ENCODE measurements at places on chromosomes 7 and 10.
A peak's percentile ranks its signal among the peaks of the same experiment; 100 is the strongest.

GRCh38 chr10:90884431-90884830, 12.7 kb downstream of the RPP30 start:
- no peak for DNase-seq

GRCh38 chr10:74542077-74542476, 284.3 kb upstream of the KAT6B start:
- no peak for DNase-seq

GRCh38 chr7:157641866-157642265, 305.1 kb downstream of the DNAJB6 start:
- DNase-seq, result no peak

DNA sequence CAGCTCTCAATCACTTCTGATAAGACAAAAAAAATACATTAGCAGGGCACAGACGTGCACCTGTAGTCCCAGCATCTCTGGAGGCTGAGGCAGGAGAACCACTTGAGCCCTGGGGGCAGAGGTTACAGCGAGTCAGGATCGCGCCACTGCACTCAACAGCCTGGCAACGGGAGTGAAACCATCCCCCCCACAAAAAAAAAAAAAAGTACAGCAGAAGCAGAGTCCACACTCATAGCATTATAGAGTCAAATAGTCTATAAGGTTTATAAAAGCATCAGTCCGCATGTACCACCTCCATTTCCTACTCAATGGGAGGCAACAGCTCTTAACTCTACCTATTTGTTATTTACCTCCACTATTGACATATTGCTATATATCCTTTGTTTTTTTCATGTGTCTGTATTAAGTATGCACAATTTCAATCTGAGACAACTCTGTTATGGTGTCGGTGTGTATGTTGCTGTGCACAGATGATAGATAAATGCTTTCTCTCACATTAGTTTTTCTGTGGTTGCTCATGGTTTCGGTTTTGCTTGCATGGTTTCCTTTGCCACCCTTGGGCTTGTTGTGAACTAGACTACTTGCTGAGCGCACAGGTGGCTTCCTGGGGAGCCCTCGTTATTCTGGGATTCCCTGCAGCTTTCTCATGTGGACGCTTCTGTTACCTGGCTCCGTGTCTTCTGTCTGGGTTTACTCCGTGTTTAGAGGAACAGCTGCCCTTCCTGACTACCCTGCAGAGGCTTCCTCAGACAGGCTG, 40.4 kb downstream of the PROSER2 start:
- no peak for DNase-seq

DNA sequence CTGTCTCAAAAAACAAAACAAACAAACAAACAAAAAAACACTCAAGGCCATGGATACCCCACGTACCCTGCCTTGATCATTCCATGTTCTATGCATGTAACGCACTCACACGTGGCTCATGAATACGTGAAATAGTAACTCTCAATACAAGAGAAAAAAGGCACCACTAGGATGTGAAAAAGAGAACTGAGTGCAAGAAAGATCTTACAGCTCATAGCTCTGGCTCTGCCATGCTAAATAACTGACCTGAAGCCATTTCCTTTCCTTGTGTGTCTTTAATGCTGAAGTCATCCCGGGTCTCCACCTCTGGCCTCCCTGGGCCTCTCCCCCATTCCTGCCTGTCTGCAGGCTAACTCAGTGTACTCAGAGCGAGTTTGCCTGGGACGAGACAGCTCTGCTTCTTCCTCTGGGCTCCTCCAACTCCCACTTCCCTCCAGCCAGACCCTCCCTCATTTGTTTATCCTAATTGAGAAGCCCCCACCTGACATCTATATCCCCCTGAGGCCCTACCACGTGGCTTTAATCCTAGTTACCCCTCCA, 117.3 kb downstream of the PRPF18 start:
- DNase-seq, result no peak

DNA sequence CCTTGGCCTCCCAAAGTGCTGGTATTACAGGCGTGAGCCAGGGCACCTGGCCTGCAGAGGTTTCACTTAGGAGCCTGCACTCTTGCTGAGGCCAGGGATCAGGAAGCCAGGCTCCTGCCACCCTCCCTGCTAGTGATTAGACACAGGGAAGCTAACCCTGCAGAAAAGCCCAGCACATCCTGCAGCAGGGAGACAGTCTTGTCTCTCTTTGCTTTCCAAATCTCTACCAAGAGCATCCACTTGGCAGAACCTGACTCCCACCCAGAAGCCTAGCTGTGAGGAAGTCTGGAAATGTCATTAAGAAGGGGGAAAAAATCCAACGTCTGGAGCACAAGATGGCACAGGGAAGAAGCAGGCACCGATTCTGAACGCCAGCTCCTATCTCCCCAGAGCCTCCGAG, 8.0 kb upstream of the FAM171A1 start:
- DNase-seq, result no peak

GRCh38 chr10:1521741-1522140, 215.6 kb downstream of the ADARB2 start:
- DNase-seq, result no peak

DNA sequence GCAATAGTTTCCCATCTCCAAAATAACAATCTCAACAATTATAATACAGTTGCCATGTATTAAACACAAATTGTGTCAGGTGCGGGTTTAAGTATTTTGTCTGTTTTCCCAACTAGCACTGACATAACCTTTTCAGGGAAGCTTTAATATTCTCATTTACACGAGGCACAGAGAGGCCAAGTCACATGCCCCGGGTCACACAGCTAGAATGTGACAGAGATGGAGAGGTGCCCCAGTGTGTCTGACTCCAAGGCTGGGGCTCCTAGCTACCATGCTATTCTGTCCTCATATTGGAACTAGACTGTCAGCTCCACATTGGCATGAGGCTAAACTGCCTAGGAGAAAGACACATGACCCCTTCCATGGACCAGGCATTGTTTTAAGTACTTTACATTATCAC, 77.2 kb downstream of the COL13A1 start:
- DNase-seq, result no peak

DNA sequence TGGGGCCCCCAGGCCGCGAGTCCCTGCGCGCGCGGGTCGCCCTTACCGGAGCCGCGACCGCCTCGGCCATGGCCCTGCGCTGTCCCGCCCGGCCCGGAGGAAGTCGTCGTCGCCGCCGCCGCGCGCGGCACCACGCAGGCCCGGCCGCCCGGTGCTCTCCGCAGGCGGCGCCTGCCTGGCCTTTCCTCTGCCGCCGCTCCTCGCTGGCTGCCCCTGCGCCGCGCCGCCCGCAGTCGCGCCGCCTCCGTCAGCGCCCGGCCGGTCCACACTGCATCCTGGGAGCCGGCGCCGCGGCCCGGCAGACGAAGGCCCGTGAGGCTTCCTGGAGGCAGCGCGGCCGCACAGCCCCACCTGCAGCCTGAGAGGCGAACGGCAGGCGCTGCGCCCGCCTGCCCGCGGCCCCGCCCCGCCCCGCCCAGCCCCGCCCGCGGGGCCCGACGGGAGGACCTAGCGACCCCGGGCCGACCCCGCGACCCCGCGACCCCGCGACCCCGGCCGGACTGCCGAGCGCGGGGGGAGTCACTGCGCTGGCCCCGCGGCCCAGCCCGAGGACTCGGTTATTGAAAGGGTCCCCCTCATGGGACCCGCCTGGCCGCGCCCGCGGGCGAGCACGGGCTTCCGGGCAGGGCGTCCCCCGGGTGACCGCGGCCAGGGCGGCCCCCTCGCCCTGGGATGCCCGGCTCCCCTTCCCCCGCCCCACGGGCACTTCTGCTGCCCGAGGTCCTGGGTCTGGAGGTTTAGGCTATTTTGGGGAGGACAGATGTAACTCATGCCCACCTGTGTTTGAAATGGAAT, at the start of gene ZNF746:
ZNF746 (minus strand) TSS at position 343 of the 795 bp plus-strand sequence; CDS start at position 70, 273 bp downstream.
- DNase-seq, result peak; percentile 96

GRCh38 chr10:96072674-96073073, 29.3 kb downstream of the CCNJ start:
- DNase-seq, result peak; percentile 4

DNA sequence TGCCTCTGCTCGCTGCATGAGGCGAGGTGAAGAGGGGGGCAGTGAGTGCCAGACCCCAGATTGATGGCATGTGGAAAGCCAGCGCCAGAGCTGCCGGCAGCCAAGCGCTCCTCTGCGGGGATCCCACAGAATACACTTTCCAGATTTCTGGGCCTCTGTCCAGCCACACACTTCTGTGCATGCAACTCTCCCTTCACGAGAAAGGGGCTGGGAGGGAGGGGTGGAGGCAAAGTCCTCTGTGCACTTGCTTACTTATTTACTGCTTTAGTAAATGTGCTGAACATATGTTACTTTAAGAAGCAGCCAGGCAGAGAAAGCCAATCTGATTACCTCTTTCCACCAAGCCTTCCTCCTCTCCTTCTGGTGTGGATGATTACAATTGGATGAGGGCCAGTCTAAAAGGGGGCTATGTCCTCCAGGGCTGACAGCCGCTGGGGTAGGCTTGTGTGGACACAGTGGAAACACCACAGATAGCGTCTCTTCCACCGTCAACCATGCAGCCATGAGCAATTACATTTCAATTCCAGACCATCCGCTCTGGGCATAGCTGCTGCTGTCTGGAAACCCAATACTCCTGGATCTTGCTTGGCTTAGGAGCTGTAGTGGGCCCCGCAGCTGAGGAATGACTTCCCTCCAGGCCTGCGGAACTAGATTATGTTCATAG, 322.8 kb upstream of the ANKRD30A start:
- DNase-seq, result no peak

DNA sequence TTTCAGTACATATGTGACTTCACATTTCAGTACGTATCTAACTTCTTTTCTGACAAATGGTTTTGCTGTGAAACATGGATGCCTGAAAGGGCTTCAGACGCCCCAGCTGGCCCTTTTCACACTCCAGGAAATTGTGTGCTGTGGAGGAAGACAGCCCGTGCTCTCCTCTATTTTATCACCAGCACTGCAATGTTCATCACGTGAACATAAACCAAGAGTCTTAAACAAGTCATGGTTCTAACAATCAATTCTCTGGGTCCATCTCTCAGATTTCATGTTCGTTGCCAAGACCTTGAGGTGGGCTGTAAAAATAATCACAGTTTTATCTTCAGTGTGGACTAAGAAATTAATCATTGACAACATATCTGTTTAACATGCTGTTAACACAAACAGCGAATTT, 141.2 kb downstream of the WDR37 start:
- no peak for DNase-seq

GRCh38 chr7:41447450-41448042, 255.3 kb downstream of the INHBA start:
- no peak for DNase-seq

DNA sequence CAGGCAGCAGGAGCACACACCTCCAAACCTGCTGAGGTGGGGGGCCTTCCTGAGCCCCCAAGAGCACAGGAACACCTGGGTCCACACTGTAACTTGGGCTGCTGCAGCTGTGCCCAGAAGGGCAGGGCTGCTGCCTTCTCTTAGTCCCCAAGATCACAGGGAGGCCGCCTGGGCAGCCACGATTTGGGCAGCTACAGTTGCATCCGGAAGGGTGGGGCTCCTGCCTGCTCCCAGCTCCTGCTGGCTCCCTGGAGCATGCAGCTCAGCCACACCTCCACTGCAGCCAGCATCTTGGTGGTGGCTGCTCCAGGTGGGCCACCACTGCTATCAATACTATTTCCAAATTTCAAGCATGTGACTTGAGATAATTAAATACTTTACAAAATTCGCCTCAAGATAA, 38.5 kb upstream of the AGMO start:
- no peak for DNase-seq

DNA sequence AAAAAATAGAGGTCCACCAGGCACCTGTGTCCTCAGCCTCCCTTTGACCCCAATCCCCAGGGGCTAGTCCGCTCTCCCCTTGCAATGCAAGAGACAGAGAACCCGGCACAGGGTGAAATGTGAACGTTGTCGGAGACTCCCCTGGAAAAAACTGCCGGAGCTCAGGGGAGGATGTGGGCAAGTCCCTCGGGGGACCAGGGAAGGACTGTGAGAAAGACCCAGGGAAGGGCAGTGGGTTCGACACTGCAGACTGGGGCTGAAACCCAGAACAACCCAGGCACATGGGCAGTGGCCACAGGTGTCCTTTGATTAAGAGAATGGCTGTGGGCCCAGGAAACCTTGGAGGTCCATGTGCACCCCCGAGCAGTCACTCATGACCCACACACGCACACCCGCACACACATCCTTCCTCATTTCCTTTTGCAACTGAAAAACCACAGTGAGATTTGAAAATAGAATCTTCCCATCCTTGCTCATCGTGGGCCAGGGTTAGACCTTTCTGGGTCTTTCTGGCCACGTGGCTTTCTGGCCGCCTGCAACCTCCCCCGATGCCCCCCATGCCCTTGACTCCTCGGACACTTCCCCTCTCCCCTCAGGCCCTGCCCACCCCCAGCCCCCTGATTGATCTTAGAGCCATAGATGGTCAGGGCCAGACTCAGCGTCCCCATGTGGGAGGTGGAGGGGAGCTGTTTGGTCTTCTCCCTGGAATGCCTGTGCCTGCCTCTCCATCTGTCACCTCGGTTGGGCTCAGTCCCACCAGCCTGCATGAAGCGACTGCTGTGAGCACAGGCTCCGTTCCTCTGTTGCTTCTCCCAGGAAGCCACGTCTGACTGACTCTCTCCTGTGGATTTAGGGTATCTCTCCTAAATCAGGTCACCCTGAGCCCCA, 7.9 kb downstream of the LAT2 start:
- DNase-seq, result no peak

- DNase-seq, result no peak
These were observed 90.2 kb downstream of the TMEM26 start for GRCh38 chr10:61363006-61363405.

- DNase-seq, result no peak
These were observed 74.5 kb downstream of the TEX36 start for GRCh38 chr10:125608474-125608873.
